Immature natural killer cell (primary cell): ENCODE measurements at places on chromosomes 11 and 22. TPM values are rescaled to one million over a fixed set of nuclear protein-coding genes. Genes with fewer than 3 reads are reported as not detected.

The APOL4 gene
- not detected for polyA plus RNA-seq

GRCh38 chr11:7219491-7219890, 32.2 kb upstream of the SYT9 start:
- DNase-seq: no peak

The CD3D gene
- polyA plus RNA-seq: 20.5 TPM

The TH gene
- polyA plus RNA-seq: not detected

DNA sequence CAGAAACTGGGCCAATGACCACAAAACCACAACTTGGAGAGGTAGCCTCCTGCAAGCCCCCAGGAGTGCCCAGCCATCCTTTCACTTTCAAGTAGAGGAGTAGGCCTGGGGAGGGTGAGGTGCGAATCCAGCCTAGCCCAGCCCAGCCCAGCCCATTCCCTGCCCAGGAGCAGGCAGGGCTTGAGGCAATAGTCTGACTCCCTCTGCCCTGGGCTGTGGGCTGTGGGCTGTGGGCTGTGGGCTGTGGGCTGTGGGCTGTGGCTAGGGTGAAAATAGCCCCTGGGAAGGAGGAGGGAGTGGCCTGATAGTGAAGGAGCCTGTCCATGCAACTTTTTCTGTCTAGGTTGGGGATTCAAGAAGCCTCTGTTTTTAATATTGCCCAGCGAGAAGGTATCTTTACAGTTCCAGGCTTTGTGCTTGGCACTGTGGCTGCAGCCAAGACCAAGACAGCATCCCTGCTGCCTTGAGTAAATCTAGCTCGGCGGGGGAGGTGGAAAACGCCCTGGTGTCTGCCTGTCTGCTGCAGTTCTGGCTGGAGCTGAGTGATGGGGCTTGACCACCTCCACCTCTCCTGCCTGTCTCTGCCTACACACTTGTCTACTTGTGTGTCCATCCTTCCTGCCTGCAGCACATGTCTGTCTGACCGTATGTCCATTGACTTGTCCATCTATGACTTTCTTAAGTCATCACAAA, 40.7 kb downstream of the LMO1 start:
- no peak for DNase-seq

- DNase-seq: no peak
These were observed 368.6 kb downstream of the TBC1D22A start for GRCh38 chr22:47130883-47131631.

DNA sequence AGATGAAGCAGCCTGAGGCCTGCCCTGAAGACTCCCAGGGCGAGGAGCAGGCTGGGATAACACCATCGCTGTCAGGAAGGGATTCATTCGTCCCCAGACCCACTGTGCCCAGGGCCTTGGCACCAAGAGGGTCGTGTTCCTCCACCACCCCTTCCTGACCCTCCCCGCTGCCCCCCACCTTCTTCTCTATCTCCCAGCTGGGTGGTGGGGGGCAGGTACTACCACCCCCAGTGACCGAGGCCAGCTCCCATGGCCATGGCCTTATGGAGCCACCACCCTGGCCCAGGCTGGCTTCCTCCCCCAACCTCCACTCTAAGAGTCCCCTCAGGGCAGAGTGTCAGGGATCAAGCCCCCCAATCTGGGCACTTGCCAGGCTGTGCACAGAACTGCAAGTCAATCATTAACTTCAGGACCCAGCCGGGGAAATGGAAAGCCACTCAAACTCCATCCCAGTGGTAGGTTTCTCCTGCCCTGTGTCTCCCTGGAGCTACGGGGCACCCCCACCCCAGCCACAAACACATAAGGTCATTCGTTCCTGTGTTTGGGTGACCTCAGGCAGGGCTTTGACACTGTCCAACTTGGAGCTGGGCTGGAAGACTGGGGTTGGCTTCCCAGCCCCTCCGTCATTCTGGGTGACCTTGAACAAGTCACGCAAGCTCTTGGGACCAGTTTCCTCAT, 33.3 kb upstream of the WNT11 start:
- DNase-seq: no peak

DNA sequence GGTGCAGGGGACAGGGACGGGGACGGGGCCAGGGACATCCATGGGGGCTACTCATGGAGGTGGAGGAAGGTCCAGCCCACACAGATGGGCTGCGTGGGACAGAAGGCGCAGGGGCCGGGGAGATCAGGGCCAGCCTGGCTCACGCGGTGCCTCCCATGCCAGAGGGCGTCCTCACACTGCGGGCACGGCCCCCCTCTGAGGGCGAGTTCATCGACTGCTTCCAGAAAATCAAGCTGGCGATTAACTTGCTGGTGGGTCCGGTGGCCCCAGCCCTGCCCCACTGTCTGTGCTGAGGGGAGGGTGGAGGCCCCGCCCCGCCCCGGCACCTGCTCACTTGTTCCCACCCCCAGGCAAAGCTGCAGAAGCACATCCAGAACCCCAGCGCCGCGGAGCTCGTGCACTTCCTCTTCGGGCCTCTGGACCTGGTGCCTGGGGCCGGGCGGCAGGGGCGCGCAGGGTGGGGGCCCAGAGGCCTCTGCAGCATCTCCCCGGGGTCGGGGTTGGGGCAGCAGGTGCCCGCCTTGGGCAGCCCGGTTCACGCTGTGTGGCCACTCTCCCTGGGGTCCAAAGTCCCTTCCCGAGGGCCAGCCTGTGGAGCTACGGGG, 15.8 kb downstream of the EPS8L2 start:
- peak; percentile 21 for DNase-seq

DNA sequence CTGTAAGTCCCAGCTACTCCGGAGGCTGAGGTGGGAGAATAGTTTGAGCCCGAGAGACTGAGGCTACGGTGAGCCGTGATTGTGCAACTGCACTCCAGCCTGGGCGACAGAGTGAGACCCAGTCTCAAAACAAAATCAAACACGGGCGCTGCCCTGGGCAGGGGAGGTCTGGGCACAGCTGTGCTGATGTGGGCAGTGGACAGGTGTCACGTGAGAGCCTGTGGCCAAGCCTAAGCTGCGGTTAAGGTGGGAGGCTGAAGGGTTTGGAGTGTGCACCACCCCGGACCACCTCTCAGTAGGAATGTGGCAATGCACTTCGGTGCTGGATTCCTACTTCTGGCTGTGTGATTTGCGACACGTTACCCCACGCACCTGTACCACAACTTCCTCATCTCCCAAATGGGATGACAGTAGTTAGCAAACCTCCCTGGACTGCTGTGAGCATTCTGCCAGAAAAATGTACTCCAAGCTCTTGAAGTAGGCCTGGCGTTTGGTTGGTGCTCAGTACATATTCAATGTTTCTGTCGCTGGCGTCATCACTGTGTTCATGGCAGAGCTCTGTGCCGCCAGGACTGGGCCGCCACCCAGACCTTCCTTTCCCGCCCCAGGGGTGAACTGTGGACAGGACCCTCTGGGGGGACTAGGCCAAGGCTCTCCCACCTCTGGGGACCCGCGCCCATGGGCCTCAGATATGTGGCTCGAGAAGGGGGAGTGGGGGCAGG, 807 bp upstream of the ZNF74 start:
- no peak for DNase-seq

GRCh38 chr11:8807544-8808225, 103.3 kb upstream of the AKIP1 start:
- no peak for DNase-seq

DNA sequence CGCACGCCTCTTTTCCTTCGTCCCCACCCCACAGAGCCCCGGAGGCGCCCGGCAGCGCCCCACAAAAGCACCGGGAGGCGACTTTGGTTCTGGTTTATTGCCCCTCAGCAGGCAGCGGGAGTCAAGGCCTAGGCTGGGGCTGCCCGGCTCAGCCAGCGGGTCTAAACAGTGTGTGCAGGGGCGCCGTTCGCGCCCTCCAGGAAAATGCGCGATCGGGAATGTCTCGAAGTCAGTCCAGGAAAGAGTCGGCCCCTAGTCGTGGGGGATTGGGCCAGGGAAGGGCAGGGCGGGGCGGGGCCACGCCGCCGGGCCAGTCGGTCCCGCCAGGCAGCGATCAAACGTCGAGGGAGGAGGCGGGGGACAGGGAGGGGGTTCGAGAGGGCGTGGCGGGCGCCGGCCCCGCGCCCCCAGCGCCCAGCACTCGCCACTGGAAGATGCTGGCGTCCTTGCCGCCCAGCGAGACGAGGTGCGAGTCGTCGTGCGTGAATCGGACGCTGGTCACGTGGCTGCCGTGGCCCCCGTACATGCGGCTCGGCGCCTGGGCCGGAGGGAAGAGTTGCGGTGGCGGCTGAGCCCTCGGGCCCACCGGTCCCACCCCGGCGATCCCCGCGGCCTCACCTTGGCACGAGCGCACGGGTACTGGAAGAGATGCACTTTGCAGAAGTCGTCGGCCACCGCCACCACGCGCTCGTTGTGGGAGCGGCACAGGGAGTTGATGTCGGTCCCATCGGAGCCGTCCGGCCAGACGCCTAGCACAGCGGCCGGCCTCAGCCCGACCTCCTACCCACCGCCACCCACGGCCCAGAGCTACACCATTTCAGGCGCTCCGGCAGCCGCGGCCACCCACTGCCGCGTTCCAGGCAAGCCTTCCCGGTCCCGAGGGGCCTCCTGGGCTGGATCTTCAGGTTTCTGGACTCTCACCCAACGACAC, 741 bp upstream of the MTA2 start:
- DNase-seq: no peak

The MMP10 gene
- not detected for polyA plus RNA-seq

The SCT gene
- polyA plus RNA-seq: not detected

- no peak for DNase-seq
These were observed 7.7 kb downstream of the LIPT2 start for GRCh38 chr11:74485868-74486267.

- no peak for DNase-seq
These were observed 57.5 kb downstream of the ABTB2 start for GRCh38 chr11:34300026-34300925.

- DNase-seq: no peak
These were observed 906.9 kb upstream of the RAG2 start for GRCh38 chr11:37504921-37505320.

GRCh38 chr11:2204361-2205213, 33.0 kb upstream of the TH start:
- DNase-seq: no peak

- no peak for DNase-seq
These were observed 3.2 kb downstream of the LRRC32 start for GRCh38 chr11:76667271-76667818.

GRCh38 chr22:19218541-19219233, 40.2 kb upstream of the SLC25A1 start:
- DNase-seq: no peak

The TRIM22 gene
- polyA plus RNA-seq: 148 TPM

DNA sequence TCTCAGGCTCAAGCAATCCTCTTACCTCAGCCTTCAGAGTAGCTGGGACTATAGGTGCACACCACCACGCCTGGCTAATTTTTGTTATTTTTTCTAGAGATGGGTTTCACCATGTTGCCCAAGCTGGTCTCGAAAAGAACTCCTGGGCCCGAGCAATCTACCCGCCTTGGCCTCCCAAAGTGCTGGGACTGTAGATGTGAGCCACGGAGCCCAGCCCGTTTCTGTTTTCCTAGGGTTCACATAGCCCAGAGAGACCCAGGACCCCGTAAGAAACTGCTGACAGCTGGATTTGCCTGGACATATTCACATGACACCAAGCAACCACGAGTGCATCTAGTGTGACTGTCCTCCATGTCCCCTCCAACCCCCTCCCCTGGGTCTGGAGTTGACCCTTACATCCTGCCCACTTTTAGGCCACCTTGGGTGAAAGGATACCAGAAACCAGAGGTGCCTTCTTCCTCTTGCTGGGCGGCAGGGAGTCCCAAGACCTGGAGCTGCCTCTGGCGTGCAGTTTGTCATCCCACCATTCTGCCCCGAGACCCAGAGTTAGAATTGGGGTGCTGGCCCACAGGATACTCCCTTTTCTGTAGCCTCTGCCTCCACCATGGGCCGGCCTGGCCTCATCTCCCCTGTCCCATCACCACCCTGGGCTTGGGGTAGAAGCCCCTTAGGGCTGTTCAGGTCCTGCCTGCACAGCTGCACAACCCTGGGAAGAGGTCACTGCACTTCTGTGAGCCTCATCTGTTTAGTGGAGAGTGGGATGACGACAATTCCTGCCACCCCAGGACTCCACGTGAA, 3.7 kb upstream of the RIN1 start:
- no peak for DNase-seq

- no peak for DNase-seq
These were observed 57.0 kb downstream of the PISD start for GRCh38 chr22:31604746-31605705.

GRCh38 chr11:66543263-66544107, 2.4 kb downstream of the ZDHHC24 start:
- peak; percentile 86 for DNase-seq

- no peak for DNase-seq
These were observed 32.1 kb upstream of the TENM4 start for GRCh38 chr11:79472819-79473529.

The LARGE2 gene
- polyA plus RNA-seq: 0.96 TPM

The SHANK3 gene
- polyA plus RNA-seq: not detected
